ENCODE measurements at places on chromosomes 16 and 17.
A peak's percentile ranks its signal among the peaks of the same experiment; 100 is the strongest.

GRCh38 chr17:66398617-66399016 is 96.2 kb downstream of the PRKCA start:
- DNase-seq = no peak

DNA sequence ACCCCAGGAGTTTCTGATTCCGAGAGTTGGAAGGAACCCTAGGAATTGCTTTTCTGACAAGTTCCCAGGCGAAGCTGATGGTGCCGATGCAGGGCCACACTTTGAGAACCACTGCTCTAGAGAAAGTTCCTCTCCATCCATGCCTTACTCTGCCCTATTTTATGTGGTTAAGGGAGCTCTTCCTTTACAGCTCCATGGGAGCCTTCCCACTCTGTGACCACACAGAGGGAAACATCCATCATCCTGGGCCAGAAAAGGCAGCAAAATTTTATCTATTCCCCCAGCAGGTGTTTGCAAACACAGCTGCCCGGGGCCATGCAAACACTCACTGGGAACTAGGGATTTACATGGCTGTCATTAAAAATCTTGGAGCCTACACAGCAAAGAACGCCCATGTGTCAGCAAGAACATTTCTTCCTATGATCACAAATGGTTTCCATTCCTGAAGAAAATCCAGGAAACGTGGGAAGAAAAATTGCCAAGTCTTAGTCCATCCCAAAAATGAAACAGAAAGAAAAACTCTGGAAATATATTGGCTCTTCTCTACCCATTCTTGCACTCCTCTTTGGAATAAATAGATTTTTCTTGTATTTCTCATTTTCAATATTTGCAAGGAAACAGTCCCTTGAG is 252.7 kb downstream of the PMP22 start:
- no peak for DNase-seq

DNA sequence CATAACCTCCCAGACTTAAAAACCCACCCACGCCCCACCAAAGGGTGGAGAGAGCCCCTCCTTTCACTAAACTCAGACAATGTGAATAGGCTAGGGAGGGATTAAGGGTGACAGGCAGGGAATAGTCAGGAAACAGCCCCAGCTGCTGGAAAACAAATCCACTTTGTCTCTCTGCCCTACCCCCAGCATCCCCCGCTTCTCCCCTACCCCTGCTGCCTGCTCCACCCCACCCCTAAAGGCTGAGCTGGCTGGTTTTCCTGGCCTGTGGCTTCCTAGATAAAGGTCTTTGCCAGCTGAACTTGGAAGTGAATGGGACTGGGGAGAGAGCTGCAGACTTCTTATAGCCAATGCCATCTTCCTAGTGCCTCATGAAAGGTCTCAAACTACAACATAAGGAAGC is 15.0 kb downstream of the CAVIN1 start:
- DNase-seq = no peak

DNA sequence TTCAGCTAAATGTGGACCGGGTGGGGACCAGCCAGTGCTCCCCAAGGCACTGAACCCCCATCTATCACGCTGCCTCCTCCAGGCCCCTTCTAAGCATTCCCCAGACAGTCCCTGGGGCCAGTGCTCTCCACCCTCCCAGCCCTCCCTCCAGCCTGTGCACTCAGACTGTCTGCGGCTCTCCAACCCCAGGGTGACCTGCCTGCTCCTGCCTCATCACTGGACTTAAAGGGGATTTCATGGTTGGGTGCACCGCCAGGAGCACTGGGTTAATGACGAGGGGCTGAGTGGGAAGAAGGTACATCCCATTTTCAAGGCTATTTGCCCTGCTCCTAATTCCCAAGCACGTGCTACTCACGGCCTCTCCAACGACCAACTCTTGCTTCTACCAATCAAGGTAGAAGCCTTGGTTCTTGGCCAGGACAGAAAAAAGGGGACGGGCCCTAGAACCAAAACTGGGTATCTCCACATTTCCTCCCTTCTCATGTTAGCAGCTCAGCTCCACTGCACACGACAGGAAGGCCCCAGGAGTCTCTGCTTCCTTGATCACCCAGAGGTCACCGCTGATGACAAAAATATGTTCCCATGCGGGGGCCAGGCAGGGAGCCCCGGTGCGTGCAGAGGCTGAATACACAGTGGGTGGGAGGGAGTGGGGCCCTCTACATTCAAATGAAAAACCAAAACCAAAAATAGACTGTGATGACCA is 3.5 kb upstream of the ABR start:
- no peak for DNase-seq

- DNase-seq = no peak
Observed at GRCh38 chr16:4260360-4260759, 12.5 kb downstream of the TFAP4 start.

GRCh38 chr16:4654011-4654963 is 29.7 kb downstream of the MGRN1 start:
- DNase-seq = no peak

DNA sequence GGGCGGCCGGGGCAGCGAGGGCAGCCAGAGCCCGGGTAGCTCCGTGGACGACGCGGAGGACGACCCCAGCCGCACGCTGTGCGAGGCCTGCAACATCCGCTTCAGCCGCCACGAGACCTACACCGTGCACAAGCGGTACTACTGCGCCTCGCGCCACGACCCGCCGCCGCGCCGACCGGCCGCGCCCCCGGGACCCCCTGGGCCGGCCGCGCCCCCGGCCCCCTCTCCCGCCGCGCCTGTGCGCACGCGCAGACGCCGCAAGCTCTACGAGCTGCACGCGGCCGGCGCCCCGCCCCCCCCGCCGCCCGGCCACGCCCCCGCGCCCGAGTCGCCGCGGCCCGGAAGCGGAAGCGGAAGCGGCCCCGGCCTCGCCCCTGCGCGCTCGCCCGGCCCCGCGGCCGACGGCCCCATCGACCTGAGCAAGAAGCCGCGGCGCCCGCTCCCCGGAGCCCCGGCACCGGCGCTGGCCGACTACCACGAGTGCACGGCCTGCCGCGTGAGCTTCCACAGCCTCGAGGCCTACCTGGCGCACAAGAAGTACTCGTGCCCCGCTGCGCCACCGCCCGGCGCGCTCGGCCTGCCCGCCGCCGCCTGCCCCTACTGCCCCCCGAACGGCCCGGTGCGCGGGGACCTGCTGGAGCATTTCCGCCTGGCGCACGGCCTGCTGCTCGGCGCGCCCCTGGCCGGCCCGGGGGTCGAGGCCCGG is 36.1 kb upstream of the ZC3H18 start:
- peak; percentile 67 for DNase-seq

DNA sequence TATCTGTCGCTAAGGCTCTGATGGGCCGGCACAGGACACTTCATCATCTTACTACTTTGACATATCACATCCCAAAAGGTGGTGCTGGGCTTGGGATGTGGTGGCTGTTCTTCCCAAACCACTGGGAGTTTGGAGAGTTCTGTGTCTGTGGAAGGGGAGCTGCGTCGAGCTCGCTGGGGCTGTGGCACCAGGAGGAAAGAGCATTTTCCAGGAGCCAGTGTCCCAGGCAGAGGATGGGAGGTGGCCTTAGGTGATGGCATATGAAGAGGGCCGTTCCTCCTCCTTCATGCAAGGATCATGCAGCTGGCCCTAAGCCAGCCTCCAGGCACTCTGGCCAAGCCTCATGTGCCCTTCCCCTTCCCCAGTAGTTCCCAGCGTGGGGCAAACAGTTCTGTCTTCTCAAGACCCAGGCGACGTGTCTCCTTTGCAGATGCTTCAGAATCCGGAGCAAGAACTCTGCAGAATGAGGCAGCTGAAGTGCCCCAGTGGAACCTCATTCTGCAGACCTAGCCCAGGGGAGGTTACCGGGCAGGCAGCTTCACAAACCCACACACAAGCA is 89.4 kb upstream of the TNRC6C start:
- no peak for DNase-seq

DNA sequence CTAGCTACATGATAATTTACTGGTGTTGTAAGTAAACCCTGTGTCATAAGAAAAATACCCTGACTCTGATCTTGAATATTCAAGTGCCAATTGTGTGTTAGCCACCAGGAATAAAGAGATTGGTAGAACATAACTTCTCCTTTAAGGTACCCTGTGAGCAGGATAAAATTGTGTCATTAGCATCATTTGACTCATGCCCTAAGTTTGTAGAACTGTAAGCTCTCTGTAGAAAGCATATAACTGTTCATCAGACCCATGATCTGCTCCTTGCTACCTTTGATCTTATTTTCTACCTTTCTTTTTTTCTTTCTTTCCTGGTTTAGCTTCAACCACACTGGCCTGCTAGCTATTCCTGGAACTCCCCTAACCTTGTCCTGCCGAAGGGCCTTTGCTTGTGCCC is 35.8 kb downstream of the PTRH2 start:
- no peak for DNase-seq

- DNase-seq = no peak
Observed at GRCh38 chr16:180101-180675, at the start of gene HBQ1. Gene HBQ1 (plus strand): TSS chr16:180459. CDS start chr16:180487, 28 bp downstream.

- no peak for DNase-seq
Observed at GRCh38 chr17:1965556-1966273, 59.4 kb downstream of the RTN4RL1 start.

DNA sequence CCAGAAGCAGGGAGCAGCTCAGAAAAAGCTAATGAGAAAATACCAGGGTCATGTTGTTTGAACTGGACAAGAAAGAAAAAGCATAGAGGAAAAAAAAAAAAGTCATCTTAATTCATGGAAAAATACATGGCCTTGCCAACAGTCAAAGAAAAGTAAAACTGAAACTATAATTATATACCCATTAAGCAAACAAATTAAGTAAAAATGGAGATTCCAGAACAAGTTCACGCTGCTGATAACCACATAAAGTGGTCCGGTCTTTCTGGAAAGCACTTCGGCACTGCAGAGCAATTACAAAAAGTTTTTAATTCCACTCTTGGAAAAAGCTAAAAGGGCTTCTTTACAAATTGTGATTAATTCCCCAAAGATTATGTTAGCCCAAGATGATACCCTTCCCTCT is 12.4 kb upstream of the P2RX5 start:
- peak; percentile 19 for DNase-seq

DNA sequence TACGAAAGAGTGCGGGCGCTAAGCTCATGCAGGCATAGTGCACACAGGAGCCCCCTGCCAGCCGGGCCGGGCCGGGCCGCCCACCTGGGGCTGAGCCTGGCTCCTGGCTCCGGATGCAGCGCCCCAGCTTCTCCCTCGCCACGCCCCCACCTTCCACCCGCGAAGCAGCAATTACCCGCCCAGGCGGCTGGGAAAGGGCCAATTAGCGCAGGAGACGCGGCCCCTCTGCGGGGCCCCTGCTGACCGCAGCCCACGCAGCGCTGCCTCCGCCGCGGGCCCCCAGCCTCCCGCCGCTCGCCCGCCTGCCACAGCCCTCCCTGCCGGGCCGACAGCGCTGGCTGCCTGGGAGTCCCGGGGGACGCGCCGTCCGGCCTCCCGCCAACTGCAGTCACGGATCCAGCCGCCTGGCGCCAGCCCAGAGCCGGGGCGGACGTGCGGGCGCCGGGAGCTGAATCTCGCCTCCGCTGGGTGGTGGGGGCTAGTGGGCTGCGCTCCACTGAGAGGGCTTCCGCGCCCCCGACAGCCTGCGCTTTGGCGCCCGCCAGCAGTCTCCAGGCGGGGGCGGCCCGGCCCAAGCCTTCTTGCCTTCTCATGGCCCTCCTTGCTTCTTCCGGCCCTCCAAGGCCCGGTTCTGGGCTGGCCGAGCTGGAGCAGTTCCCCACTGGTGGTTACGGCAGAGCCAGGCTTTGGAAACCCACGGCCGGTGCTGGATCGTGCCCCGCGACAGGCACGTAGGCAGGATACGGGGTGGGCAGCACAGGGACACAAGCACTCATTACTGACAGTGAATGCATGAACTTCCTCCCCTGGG is 14.9 kb upstream of the CBFB start:
- DNase-seq = peak; percentile 41

GRCh38 chr17:35895636-35896587 is 15.8 kb upstream of the CCL5 start:
- DNase-seq = no peak

DNA sequence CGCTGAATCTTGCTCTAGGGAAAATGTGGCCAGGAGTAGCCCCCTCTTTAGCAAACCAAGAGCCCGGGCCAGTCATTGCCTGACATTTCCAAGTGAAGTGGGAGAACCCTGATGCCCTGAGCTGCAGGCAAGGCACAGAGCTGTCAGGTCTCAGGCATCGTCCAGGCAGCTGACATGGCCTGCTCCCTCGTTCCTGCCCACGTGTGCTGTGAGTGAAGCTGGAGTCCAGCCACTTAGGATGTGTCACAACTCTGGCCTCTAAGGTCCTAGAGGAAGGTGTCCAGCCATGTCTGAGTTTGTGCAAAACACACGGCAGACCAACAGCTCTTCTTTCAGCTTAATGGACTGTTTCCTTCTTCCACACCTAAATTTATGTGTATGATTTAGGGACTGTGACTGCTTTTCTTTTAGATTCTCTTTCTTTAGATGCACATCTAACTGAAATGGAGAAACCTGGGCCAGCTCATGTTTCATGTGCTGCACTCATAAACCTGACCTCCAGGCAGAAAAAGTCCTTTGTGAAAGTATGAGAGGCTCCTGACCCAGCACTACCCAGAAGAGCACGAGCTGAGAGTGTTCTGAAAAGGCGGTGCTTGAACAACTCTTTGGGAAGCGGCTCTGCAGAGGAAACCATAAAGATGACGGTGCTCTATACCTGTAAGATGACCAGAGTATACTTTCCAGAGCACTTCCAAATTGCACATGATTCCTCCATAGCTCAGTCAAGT is 14.8 kb upstream of the LIMD2 start:
- no peak for DNase-seq

GRCh38 chr17:42459256-42459800 is 650 bp downstream of the ATP6V0A1 start:
- DNase-seq = peak; percentile 26

DNA sequence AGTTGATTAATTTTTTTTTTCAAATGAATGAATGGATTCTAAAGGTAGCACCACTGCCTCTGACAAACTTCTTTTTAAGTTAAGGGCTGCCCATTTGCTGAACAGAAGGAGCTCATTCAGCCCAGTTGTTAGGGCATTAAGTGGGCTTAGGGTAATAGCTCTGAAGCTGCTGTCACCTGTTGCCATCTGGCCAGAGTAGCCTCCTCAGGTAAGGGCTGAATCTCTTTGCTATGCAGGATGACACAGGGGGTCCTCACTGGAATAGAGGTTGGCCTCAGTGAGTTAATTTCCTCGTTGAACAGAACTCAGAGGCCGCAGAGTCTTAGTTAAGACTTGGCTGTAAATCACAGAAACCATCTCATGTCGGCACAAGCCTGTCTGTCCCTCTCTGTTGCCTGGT is 232.8 kb downstream of the CCDC182 start:
- no peak for DNase-seq

DNA sequence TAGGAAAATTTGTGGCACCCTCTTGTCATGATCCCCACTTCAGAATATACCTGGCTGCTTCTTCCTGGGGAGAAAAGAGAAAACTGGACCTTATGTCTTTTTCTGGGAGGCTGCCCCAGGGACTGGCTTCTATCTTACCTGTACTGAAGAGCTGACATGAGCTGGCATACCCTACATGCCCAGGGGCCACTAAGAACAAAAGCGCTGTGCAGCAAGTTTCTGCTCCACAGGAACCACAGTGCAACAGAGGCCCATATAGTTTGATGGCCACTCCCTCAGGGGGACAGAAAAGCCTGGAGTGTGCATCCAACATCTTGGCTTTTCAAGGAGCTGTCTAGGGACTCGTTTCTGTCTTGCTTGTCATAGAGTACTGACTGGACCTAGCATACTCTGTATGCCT is 96.8 kb upstream of the NACA2 start:
- no peak for DNase-seq

GRCh38 chr17:40107522-40108174 is 7.3 kb upstream of the NR1D1 start:
- no peak for DNase-seq

GRCh38 chr17:32514606-32515005 is 27.8 kb downstream of the CDK5R1 start:
- DNase-seq = no peak

- no peak for DNase-seq
Observed at GRCh38 chr17:83031321-83031945, 48.0 kb upstream of the METRNL start.

Data from MM.1S (cell line).